A549 treated with AZD2906 at 1 μM for 4 hours (cell line): ENCODE measurements at places on chromosomes 2 and 18. TPM values are rescaled to one million over a fixed set of nuclear protein-coding genes. Genes with fewer than 3 reads are reported as not detected.

STK39 gene
- total RNA-seq, result 15.9 to 20.6 TPM (median 18.0 TPM) in 5 replicates

COLEC11 gene
- total RNA-seq, result 0.31 to 0.82 TPM (median 0.53 TPM) in 5 replicates

PSMA8 gene
- total RNA-seq, result not detected in 5 replicates

KCNF1 gene
- total RNA-seq, result 19.4 to 39.2 TPM (median 29.8 TPM) in 5 replicates

IL36A gene
- total RNA-seq, result not detected in 5 replicates

UGT1A9 gene
- 3.3 to 5.5 TPM (median 3.7 TPM) in 5 replicates for total RNA-seq

CFAP53 gene
- 0.22 to 0.39 TPM (median 0.24 TPM) in 5 replicates for total RNA-seq

SRBD1 gene
- total RNA-seq, result 7.9 to 10.5 TPM (median 7.9 TPM) in 5 replicates

ANKRD30B gene
- not detected in 5 replicates for total RNA-seq

LINC00305 gene
- total RNA-seq, result not detected in 5 replicates

GPR155 gene
- total RNA-seq, result 0.11 to 0.45 TPM (median 0.19 TPM) in 5 replicates

CLEC4F gene
- total RNA-seq, result not detected in 5 replicates

TMEM87B gene
- 13.2 to 19.9 TPM (median 16.4 TPM) in 5 replicates for total RNA-seq

MGAT5 gene
- total RNA-seq, result 13.7 to 17.4 TPM (median 14.7 TPM) in 5 replicates

UGT1A3 gene
- 0.05 to 0.09 TPM (median 0.07 TPM) in 4 of 5 replicates, not detected in the other for total RNA-seq

SF3B6 gene
- 164 to 189 TPM (median 169 TPM) in 5 replicates for total RNA-seq

MOCOS gene
- total RNA-seq, result 2.7 to 3.2 TPM (median 2.9 TPM) in 5 replicates

DNAH7 gene
- total RNA-seq, result 0.66 to 1.6 TPM (median 0.91 TPM) in 5 replicates

CYS1 gene
- total RNA-seq, result 1.0 to 1.9 TPM (median 1.7 TPM) in 5 replicates

IL1A gene
- 0.14 to 0.31 TPM (median 0.24 TPM) in 5 replicates for total RNA-seq

PXDN gene
- 11.5 to 17.4 TPM (median 15.5 TPM) in 5 replicates for total RNA-seq

SLC16A14 gene
- 0.64 to 1.1 TPM (median 0.83 TPM) in 5 replicates for total RNA-seq

CPO gene
- total RNA-seq, result 0.05 to 0.11 TPM (median 0.09 TPM) in 4 of 5 replicates, not detected in the other

AQP12A gene
- total RNA-seq, result not detected in 5 replicates

RMND5A gene
- total RNA-seq, result 24.1 to 28.2 TPM (median 25.4 TPM) in 5 replicates

M1AP gene
- total RNA-seq, result not detected in 5 replicates

DES gene
- total RNA-seq, result 0.14 to 0.69 TPM (median 0.27 TPM) in 5 replicates

PARD3B gene
- 0.76 to 1.1 TPM (median 1.1 TPM) in 5 replicates for total RNA-seq

CTAGE1 gene
- total RNA-seq, result not detected in 5 replicates

TRIM54 gene
- 0.82 to 1.2 TPM (median 0.95 TPM) in 5 replicates for total RNA-seq

GALNT5 gene
- total RNA-seq, result 1.6 to 2.3 TPM (median 1.8 TPM) in 5 replicates

DLX1 gene
- 2.7 to 3.5 TPM (median 3.1 TPM) in 5 replicates for total RNA-seq

TGIF1 gene
- 63.2 to 97.3 TPM (median 85.7 TPM) in 5 replicates for total RNA-seq

TRABD2A gene
- 10.5 to 15.5 TPM (median 13.2 TPM) in 5 replicates for total RNA-seq

TUBB8B gene
- not detected in 5 replicates for total RNA-seq

SLC5A6 gene
- 56.8 to 66.0 TPM (median 63.6 TPM) in 5 replicates for total RNA-seq
